Activated T-cell treated with anti-CD3 and anti-CD28 coated beads, Interleukin-2, amount 50 U/mL, for 72 hours (primary cell): ENCODE measurements at places on chromosomes 6 and 20. TPM values are rescaled to one million over a fixed set of nuclear protein-coding genes. Genes with fewer than 3 reads are reported as not detected.

- DNase-seq = peak; percentile 26
- H3K4me3 ChIP-seq = peak overlapping the region; percentile 89
- no peaks in the 10 kb centered on the region for H3K36me3 ChIP-seq
- H3K27me3 ChIP-seq = peaks cover 5% of the 10 kb centered on the region
- H3K4me1 ChIP-seq = peaks cover 22% of the 10 kb centered on the region
These were observed 46.9 kb upstream of the TRIM26 start for GRCh38 chr6:30260036-30260504.

SEMG2 gene
- total RNA-seq = not detected

GRCh38 chr6:151290877-151291721 lies 51.3 kb downstream of the AKAP12 start:
- no peak overlapping the region for H3K27ac ChIP-seq
- peaks cover 39% of the 10 kb centered on the region for H3K27me3 ChIP-seq
- peaks cover 36% of the 10 kb centered on the region for H3K4me1 ChIP-seq

- peak overlapping the region; percentile 3 for H3K4me3 ChIP-seq
- peak overlapping the region; percentile 13 for H3K27ac ChIP-seq
- no peak for DNase-seq
- peaks cover 5% of the 10 kb centered on the region for H3K36me3 ChIP-seq
- H3K27me3 ChIP-seq = no peaks in the 10 kb centered on the region
- peaks cover 22% of the 10 kb centered on the region for H3K4me1 ChIP-seq
These were observed 86.4 kb downstream of the SHLD1 start for GRCh38 chr20:5836569-5836968.

DNA sequence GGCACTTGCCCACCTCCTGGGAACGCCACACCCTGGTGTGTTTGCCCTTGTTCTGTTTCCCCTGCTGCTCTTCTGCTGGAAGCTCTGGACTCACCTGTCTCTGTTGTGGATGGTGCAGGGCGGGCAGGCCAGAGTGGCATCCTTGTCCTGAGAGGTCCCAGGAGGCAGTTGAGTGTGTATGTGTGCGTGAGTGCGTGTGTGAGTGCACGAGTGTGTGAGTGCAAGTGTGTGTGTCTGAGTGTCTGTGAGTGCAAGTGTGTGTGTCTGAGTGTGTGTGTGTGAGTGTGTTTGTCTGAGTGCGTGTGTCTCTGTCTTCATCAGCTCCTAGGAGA lies 12.2 kb downstream of the IGF2R start:
- DNase-seq = no peak
- peak overlapping the region; percentile 89 for H3K4me3 ChIP-seq
- peaks cover 86% of the 10 kb centered on the region for H3K4me1 ChIP-seq
- H3K27ac ChIP-seq = peak overlapping the region; percentile 97
- H3K27me3 ChIP-seq = no peaks in the 10 kb centered on the region
- H3K36me3 ChIP-seq = peaks cover 2% of the 10 kb centered on the region

TRDN gene
- not detected for total RNA-seq

DNA sequence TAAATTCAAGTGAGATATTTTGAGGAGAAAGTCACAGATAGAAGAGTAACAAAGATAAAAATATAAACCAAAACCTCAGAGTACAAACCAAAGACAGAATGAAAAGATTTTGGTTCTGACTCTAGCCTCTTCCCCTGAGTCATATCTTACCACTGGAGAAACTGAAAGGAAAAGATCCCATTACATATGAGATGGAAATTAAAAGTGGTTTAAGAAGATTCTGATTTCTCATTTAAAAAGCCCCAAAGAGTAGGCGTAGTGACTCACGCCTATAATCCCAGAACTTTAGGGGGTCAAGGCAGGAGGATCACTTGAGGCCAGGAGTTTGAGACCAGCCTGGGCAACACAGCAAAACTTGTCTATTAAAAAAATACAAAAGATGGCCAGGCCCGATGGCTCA lies 30.6 kb downstream of the SPINT4 start:
- H3K27ac ChIP-seq = peak overlapping the region; percentile 77
- H3K4me1 ChIP-seq = peaks cover 32% of the 10 kb centered on the region
- peak overlapping the region; percentile 19 for H3K4me3 ChIP-seq
- peaks cover 3% of the 10 kb centered on the region for H3K36me3 ChIP-seq
